ENCODE measurements at places on chromosomes 11 and 22.

- DNase-seq = no peak
Measured at GRCh38 chr11:36469063-36469462, 41.0 kb downstream of the TRAF6 start.

- no peak for DNase-seq
Measured at GRCh38 chr22:22995166-22995565, 75.2 kb upstream of the GNAZ start.

DNA sequence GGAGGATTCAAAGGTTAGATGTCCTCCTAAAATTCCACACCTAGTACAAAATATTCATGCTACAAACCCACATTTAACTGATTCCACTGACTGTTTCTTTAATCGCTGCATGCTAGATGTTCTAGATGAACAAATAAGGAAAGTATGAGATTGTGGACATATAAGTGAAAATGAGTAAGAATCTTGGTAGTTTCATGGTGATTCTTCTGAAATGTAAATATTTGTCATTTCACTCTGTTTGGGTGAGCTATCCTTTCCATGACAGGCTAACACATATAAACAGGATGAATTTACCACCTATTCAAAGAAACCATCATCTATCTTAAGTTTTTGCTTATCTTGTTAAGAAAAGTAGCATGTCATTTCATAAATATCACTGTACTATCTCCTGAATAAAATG lies 14.8 kb downstream of the OR5B3 start:
- DNase-seq = no peak

GRCh38 chr11:48091426-48092102 lies 111.2 kb downstream of the PTPRJ start:
- no peak for DNase-seq

GRCh38 chr11:2203440-2204259 lies 32.0 kb upstream of the TH start:
- DNase-seq = no peak

- no peak for DNase-seq
Measured at GRCh38 chr22:26168939-26169314, 335 bp upstream of the SEZ6L start.

- no peak for DNase-seq
Measured at GRCh38 chr22:17976121-17976520, 48.2 kb downstream of the MICAL3 start.

DNA sequence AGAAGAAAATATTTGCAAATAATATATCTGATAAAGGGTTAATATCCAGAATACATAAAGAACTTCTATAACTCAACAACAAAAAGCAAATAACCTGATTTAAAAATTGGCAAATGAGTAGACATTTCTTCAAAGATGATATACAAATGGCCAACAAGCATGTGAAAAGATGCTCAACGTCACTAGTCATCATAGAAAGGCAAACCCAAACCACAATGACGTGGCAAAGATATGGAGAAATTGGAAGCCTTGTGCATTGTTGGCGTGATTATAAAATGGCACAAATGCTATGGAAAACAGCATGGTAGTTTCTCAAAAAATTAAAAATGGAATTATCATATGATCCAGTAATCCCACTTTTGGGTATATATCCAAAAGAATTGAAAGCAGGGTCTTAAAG lies 466.3 kb downstream of the TBC1D22A start:
- no peak for DNase-seq

GRCh38 chr11:63764340-63764678 lies 4.3 kb downstream of the ZFTA start:
- no peak for DNase-seq
